ENCODE measurements at places on chromosomes 6 and 20.

- DNase-seq, result no peak
These were observed 27.8 kb downstream of the FYN start for GRCh38 chr6:111845441-111845871.

DNA sequence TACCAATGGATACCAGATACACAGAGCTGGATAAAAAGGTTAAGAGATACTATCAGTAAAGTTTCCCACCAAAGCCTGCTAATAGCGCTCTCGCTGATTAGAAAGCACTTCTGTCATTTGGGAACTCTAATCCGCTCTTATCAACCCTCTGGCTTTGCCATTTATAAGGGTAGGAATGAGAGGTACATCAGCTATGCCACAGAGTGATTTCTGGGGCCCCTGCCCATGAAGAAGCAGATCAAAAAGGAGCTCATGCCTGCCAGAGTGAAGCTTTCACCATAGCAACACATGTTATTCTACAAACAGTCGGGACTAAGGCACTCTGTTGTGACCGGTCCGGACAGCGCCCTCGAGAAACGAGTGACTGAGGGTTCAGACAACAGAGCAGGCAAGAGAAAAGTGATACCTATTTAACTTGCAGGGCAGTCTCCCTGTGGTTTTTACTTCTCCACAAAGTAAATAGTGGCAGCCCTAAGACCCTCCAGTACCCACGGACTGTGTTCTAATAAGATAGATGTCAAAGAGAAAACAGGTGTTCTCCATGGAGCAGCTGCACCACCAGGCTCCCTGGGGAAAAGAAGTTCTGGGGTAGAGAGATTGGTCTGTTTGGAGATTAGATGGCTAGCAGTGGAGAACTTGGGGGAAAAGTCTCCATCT is 5.6 kb downstream of the TRAM2 start:
- DNase-seq, result no peak

GRCh38 chr20:33606118-33606771 is 55.9 kb upstream of the C20orf144 start:
- no peak for DNase-seq

- no peak for DNase-seq
These were observed 134.4 kb upstream of the TOP1 start for GRCh38 chr20:40894237-40894630.

DNA sequence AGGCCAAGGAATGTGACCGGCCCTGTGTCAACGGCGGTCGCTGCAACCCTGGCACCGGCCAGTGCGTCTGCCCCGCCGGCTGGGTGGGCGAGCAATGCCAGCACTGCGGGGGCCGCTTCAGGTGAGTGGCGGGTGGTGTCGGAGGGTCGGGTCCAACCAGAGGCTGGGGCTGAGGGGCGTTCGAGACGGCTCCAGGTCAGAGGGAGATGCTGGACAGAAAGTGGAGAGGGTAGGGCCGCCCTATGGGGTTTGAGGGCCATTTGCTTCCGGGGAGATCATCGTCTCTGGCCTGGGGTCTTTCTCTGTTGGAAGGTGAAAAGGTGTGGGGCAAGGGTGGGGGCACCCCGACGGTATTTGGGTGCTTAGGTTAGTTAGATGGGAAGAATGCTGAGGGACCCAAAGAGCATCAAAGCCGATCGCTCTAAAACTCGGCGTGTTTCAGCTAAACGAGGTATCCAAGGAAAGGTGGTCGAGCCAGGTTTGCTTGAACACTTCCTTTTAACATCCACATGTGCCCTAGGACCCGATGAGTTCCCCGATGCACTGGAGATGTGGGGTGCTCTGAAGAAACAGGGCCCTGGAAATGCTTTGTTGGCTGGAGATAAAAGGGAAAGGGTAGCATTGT is 691 bp downstream of the ATRN start:
- DNase-seq, result no peak

DNA sequence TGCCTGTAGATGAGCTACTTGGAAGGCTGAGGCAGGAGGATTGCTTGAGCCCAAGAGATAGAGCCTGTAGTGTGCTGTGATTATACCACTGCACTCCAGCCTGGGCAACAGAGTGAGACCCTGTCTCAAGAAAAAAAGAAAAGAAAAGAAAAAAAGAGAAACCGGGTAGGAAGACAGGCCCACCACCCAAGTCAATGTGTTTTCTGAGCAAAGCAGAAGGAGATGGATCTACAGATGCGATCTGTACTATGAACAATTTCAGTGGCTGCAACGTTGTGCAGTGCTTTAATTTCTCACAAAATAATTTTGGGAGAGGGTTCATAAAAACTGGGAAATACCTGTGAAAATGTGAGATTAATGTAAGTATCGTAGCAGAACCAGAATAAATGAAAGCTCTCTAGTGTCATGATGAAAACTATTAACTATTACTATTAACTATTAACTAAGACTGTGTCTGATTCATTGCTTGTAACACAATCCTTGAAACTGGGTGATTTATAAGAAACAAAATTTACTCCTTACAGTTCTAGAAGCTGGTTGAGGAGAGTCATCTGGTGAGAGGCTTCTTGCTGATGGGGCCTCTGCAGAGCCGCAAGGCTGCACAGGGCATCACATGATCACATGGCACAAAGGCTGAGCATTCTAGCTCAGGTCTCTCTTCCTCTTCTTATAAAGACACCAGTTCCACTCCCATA is 233.1 kb upstream of the ZNF217 start:
- DNase-seq, result no peak
